Testis (tissue), 5 donors: ENCODE measurements at places on chromosomes 11 and 22.
A peak's percentile ranks its signal among the peaks of the same experiment; 100 is the strongest.

DNA sequence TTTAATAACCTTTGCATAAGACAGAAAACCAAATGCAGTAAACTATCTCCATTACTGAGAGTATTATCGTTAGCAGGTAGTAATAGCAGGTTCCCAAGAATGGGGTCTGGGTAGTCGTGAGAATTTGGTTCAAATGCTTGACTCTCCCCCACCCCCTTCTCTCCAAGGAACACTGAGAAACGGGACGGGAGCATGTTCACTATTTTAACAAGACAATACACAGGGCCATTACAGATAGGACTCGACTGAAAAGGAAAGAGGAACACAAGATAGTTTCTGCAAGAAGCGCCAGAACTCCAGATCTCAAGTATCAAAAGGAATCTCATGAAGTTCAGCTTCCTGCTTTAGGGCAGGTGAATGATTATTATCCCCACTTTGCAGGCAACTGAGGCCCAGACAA, 27.0 kb downstream of the KMT5B start:
- DNase-seq, result no peak

DNA sequence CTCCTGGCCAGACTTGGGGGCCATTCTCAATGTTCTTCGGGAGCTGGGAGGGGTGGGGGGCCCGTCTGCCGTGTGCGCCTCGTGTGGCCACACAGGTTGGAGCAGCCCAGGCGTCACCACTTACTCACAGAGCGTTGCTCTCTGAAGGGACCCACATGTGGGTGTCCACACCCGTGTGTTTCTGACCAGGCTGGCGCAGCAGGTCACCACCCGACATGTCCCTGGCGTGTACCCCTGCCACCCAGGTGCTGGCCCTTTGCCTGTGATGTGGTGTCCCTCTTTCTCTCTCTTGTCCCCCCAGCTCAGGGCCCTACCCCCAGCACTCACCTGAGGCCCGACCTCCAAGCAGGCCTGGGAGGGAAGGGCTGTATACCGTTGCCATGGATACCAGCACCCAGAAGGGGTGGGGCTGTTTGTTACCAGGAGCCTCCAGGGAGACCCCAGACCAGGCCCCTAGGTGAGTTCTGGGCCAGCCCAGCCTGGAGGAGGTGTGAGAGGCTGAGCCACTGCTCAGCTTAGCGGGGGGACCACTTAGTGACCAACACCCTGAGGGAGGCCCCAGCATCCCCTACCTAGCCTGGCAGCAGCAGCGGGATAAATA, 1.4 kb downstream of the LMNTD2 start:
- DNase-seq, result no peak

DNA sequence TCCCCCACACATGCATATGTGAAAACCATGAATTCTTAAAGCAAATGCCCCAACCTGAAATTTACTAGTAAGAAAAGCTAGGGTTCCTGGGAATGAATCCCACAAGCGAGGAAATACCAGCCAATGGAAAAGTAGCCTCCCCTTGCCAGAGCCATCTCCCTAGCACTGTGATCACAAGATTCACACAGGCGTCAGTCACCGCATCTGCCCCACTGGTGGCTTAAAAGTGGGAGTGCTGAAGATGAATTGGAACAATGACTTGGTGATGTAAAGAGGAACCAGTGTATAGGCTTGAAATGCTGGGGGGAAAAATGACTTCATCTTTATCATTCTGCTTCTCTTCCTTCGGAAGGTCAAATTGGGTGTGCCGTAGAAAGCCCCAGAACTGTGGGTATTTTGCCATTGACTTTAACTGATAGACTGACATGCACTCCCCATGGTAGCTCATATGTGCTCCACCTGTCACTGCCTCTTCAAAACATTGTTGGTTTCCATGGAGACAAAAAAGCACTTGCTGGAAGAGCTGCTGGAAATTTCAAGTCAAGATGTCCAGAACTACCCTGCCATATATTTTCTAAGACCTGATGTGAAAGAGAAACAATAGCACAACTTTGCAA, 19.2 kb upstream of the ASPHD2 start:
- no peak for DNase-seq

DNA sequence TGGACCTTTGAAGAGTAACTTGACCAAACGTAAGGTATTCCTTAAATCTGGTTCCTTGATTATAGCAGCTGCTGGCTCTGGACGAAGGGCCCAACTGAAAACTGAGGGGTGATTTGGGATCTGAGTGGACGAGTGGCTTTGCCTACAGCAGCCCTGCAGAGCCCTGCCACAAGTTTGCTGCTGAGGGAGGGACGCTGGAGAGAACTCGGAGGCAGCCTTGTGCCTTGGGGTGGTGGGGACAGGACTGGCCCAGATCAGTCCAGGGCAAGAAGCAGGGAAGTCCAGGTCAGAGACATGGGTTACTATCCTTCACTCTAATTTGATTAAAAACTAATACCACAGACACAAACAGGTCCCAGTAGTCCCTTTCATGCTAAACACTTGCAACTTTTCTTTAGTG, 89.6 kb upstream of the PITPNB start:
- no peak for DNase-seq

- DNase-seq, result no peak
These were observed 18.9 kb upstream of the IL17REL start for GRCh38 chr22:50031189-50032091.

- no peak for DNase-seq
These were observed 367.6 kb downstream of the BRD1 start for GRCh38 chr22:49460091-49460490.

GRCh38 chr11:82901922-82902485, 468 bp downstream of the DDIAS start:
- DNase-seq, result no peak

DNA sequence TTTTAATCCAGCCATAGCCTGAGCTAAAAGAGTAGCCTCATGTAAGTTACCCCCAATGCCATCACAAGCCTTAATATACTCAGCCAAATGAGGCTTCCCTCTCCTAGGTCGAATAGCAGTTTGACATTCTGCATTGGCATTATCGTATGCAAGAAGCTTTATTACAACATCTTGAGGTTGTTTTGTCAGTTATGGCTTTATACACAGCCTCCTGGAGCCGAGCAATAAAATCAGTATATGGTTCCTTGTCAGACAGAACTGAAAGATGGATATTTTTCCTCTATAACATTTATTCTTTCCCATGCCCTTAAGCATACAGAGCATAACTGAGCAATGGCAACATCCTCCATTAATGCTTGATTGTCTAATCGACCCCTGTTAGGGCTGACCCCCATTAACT, 5.4 kb upstream of the DNAJB13 start:
- DNase-seq, result no peak

GRCh38 chr11:74321487-74322188, 10.2 kb upstream of the P4HA3 start:
- DNase-seq, result peak; percentile 37

GRCh38 chr11:33552756-33553155, 147.9 kb downstream of the C11orf91 start:
- DNase-seq, result no peak

- peak; percentile 63 for DNase-seq
These were observed 3.2 kb downstream of the ARVCF start for GRCh38 chr22:20013382-20013871.

GRCh38 chr22:30866811-30867271, 101.7 kb downstream of the MORC2 start:
- DNase-seq, result no peak

- no peak for DNase-seq
These were observed 9.5 kb downstream of the OR5P2 start for GRCh38 chr11:7787239-7787638.

- DNase-seq, result no peak
These were observed 52.5 kb upstream of the TTC12 start for GRCh38 chr11:113261709-113262475.

DNA sequence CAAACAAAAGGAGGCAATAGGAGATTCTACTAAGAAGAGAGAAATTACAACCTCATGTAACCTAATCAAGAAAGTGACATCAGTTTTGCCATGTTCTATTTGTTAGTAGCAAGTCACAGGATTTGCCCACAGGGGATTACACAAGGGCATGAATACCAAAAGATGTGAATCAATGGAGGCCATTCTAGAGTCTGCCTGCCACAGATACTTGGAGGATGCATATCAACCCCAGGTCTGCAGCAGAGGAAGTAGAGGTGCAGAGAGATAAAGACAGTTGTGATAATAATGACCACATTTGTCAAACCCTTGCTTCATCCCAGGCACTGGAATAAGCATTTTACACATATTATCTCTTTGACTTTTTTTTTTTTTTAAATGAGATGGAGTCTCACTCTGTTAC, 2.4 kb upstream of the ASCC2 start:
- no peak for DNase-seq

DNA sequence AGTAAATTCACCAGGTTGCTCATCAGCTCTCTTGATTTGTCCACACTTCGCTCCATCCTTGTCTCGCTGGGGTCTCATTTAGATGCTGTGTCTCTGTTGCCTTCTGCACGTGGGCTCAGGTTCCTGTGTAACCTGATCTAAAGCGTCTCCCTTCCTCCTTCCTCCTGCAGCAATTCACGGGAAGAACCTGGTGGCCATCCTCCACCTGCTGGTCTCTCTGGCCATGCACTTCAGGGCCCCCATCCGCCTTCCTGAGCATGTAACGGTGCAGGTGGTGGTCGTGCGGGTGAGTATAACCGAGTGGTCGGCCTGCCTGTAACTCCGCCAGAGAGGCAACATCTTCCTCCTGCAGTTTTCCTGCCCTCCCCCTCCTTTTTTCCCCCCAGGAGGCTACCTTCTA, 48.0 kb upstream of the PARVG start:
- DNase-seq, result no peak

DNA sequence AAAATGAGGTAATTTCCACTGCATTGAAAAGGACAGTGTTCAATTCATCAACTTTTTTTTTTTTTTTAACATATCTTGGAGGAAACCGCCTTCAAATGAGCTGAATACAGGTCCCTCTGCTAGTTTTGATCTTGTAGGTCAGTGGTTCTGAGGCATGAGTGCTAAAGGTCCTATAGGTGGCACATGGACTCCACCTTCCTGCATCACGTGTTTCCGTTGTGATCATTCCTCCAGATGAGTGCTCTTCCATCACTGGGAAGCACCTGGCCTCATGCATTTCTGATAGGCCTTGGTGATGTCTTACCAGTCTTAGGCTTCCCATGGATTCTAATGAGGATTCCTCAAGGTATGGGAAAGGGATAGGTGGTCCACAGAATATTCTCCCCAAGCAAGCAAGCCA, 37.8 kb downstream of the FDX1 start:
- DNase-seq, result no peak

- DNase-seq, result no peak
These were observed 263.9 kb downstream of the NXPE2 start for GRCh38 chr11:114942207-114942606.

GRCh38 chr11:133946541-133947318, 10.0 kb downstream of the IGSF9B start:
- peak; percentile 69 for DNase-seq

GRCh38 chr11:68500206-68500605, 39.7 kb downstream of the PPP6R3 start:
- no peak for DNase-seq

- no peak for DNase-seq
These were observed 2.1 kb upstream of the SLC35F2 start for GRCh38 chr11:107860688-107861087.

DNA sequence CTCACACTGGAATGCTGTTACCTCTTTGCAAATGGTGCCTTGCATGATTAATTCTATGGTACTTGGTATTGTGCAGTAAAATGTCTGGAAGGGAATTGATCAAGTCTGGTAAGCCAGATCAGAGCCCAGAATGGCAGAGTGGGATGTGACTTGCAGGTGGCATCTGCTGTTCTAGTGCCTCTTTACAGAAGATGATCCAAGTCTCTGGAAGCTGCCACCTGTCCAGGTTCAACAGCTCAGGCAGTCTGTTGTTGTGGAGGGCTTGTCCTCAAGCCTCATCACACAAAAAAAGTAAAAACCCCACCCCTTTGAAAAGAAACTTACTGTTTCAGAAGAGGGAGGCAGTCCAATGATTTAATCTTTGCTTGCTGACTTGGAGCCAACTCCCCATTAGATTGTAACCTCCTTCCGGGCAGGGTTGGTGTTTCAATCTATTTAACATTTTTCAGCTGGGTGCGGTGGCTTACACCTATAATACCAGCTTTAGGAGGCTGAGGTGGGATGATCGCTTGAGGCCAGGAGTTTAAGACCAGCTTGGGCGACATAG, 17.1 kb downstream of the ZNRF3 start:
- no peak for DNase-seq

DNA sequence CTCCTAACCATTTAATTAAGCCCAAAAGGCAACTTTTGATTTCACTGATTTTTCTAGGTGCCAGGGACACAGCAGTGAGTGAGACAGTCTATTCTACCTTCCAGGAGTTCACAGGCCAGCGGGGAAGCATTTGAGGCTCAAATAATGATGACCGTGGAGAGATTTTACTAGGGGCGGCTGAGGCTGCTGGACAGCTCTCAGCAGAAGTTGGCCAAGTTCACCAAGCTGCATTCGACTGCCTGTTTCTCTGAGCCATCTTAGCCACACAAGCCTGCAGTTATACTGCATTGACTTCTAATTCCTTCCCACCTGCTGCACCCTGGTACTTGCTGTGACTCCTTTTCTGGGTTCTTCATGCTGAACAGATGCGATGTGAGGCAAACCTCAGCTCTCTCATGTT, 168.9 kb upstream of the TBCEL start:
- DNase-seq, result no peak

DNA sequence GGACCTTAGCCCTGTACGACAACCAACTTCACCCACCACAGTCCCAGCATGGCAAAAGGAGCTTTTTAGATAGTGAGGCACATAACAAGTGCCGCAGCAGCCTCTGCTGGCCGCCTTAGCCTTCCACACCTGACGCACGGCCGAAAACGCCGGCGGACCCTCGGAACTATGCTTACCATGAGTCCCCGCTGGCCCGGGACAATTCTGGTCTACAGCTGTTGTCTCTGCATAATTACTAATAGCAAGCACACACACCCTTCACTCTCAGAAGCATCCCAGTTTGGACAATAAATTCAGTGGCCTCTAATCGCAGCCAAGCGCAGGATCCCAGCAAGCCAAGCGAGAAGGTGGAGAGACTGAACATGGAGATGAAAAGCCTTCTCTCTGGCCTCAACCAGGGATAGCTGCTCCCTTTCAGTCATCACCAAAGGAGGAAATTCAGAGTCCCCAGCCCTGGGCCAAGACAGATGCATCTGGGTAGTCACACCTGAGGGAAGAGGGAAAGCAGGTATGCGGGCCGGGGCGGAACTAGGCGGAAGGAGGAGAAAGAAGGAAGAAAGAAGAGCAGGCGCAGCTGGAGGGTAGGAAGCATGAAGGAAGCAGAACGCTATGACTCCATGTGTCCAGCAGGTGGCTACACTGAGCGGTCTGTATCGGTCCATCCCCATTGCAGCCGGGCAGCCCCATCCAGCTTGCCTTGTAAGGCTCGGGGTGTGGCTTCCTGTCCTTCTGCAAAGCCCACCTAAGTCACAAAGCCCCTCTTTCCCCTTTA, 40.3 kb downstream of the BUD13 start:
- DNase-seq, result peak; percentile 84

- DNase-seq, result peak; percentile 37
These were observed 153.9 kb downstream of the TEAD1 start for GRCh38 chr11:12827929-12828812.

GRCh38 chr11:117221775-117222517, 9.9 kb downstream of the PCSK7 start:
- peak; percentile 75 for DNase-seq
